ENCODE measurements at places on chromosomes 11 and 22.

- DNase-seq = no peak
These were observed 66.0 kb downstream of the KCNQ1 start for GRCh38 chr11:2510626-2511402.

GRCh38 chr22:39732625-39733024 is 160.9 kb downstream of the ENTHD1 start:
- DNase-seq = no peak

GRCh38 chr22:38941488-38941987 is 15.9 kb upstream of the APOBEC3A start:
- no peak for DNase-seq

DNA sequence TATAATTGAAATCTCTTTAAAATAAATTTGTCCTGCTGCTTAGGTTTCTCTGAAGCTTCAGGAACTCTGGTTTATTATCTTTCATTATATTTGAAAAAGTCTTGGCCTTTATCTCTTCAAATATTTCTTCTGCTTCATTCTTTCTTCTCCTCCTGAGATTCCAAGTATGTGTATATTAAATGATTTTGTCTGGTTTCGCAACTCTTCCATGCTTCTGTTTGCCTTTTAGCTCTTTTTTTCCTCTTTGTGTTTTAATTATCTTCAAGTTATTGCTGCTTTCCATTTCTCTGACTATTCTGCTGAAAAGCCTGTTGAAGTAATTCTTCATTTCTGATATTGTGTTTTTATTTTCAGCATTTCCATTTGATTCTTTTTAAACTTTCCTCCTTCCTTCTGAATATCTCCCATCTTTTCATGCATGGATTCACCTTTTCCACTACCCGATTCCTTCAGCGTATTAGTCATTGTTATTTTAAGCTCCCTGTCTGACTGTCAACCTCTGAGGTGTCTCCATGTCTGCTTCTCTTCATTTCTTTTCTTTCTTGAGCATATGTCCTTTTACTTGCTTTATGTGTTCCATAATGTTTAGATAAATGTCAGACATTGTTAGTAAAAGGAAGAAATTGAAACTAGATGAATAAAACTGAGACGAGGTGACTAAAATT is 46.6 kb upstream of the CTSC start:
- DNase-seq = no peak

DNA sequence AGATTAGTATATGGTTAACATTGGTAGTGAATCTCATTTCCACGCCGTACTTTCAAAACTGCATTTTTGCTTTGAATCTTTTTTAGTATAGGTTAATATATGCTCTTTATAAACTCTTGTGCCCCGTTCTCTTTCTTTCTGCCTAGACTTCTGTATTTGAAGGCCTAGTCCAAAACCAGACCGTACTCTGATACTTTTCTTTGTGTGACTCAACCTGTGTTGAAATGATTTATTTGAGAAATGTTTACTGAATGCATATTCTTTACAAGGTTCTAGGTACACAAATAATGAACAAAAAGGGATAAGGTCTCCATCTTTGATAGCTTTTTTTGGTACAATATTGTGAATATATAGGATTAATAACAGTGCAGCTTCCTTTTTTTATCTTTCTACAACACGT is 68.3 kb downstream of the HIPK3 start:
- no peak for DNase-seq

GRCh38 chr11:126628790-126629621 is 273.5 kb downstream of the ST3GAL4 start:
- no peak for DNase-seq

GRCh38 chr11:15493066-15493465 is 378.3 kb downstream of the INSC start:
- no peak for DNase-seq

DNA sequence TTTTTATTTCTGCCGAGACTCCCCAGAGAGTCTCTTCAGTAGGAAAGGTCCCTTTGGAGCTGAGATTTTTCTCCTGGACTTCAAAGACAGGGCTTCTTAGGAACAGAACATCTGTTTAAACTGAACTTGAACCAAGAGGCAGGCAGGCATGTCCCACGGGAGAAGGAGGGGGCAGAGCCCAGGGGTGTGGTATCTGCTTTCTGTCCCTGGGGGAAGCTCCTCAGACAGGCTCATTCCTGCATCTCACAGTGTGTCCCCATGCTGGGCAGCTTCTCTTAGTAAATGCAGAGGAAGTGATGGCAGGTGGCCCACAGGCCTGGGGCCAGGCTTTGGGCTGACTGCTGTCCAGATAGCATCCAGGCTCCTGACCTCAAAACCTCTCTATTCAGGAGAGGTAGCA is 47.3 kb downstream of the TSPAN18 start:
- DNase-seq = peak; percentile 77

DNA sequence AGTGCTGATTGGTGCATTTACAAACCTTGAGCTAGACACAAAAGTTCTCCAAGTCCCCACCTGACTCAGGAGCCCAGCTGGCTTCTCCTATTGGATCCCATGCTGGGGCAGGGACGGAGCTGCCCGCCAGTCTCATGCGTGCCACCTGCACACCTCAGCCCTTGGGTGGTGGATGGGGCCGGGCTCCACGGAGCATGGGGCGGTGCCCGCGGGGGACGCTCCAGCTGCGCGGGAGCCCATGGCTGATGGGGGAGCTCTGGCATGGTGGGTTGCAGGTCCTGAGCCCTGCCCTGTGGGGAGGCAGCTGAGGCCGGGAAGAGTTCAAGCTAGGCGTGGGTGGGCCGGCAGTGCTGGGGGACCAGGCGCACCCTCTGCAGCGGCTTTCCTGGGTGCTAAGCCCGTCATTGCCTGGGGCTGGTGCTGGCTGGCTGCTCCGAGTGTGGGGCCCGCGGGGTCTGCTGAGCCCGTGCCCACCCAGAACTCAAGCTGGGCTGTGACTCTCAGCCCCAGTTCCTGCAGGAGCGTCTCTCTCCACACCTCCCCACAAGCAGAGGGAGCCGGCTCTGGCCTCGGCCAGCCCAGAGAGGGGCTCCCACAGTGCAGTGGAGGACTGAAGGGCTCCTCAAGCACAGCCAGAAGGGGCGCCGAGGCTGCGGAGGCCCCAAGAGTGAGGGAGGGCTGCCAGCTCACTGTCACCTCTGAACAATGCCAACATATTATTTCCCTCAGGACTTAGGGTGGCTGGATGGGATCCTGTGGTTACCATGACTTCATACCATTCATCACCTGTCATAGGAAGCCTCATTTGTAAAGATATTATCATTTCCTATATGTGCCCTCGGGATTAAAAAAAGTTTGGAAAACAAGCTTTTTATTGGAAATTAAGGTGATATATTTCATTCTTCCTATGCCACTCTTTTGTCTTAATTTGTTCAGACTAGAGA is 688.7 kb downstream of the ETS1 start:
- no peak for DNase-seq

DNA sequence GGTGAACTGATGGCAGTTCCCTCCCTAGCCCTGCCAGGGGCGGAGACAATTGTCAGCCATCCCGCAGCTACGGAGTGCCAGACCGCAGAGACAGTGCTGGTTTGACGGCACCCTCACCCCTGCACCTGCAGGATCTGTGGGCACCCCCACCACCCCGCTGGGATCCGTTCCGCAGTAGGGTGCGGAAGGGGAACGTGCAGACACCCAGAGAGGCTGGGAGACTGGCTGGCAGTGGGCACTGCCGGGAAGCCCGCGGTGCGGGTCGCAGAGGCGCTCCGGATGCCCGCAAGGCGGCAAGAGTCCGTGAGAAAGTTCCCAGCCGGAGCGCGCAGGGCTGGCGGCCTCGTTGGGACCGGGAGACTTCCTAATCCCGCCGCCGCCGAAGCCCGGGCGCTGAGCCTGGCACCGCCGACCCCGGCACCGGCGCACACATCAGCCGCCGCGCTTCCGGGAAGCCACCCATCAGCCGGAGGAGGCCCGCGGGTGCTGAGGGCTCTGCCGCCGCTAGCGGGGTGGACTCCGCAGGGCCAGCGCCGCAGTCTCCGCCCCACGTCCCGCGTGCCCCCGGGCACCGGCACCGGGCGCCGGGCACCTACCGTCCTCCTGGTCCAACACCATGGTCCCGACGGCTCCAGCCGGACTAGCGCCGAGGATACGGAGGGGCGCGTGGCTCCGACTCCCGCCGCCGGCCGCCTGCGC is 4.3 kb upstream of the LMO1 start:
- DNase-seq = no peak

- DNase-seq = no peak
These were observed 5.3 kb downstream of the ATF4 start for GRCh38 chr22:39525658-39525975.

DNA sequence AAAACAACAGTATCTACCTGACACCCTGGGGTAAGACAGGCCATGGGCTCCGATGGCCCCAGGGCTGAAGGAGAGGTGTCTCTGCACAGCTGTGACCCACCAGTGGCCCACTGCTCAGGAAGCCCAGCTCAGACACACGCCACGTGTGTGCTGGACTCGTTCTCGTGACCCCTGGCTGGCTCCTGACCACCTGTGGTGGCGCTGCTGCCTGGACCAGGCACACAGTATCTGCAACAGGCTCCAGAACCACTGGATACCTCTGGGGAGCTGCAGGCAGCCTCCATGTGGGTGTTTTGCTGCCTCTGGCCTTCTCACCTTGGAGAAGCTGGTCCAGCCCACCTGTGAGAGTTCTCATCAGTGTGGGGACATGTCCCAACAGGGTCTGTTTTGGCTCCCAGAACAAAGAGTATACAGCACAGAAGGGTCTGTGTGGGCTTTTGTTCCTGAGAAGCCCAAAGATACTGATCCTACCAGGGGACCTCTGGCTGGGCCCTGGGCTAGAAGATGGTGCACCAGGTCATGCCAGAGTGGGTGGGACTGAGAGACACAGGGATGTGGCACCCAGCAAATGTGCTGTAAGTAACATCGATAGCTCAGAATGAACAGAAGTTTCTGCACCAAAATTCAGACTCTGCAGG is 21.7 kb upstream of the SERPIND1 start:
- no peak for DNase-seq

DNA sequence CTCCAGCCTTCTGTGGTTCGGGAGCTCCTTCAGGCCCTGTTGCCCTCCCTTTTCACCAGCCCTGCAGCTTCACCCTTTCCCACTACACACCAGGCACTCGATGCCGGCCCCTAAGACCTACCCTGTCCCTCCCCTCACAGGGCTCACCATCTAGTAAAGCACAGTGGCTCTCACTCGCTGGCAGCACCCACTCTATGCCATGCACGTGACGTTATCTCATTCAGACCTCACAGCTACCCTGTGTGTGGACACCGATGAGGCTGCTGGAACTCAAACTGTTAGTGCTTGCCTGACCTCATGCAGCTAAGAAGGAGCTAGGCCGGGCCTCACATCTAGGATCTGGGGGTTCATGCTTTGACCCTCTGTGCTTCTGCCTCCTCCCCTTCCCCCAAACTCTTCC is 45.5 kb downstream of the SCN3B start:
- DNase-seq = no peak

- DNase-seq = no peak
These were observed 47.3 kb downstream of the PPP2R1B start for GRCh38 chr11:111718859-111719258.

DNA sequence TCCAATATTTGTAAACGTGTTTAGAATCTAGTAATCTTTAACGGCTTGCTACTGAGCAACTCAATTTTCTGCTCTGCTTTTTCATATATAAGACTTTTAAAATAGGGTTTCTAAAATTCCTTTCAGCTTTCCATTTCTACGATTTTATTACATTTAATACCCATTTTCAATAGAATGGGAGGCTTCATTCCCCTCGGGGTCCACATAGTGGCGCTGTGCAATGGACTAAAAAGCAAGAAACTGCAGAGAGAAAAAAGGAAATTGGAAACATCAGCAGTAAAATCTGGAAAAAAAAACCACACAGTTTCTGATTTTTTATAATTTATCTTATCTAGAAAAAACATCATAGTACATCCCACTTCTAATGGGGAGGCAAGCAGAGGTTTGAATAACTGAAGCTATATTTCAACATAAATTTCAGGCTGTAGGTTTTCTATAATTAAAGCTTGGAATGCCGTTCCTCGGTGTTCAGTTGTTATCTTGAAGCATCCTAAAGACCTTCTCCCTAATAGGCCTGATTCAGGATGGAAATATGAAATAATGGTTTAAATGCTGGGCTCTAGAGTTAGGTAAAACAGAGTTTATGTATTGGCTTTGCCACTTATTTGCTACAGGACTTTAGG is 18.7 kb upstream of the JHY start:
- peak; percentile 73 for DNase-seq

- DNase-seq = no peak
These were observed at the start of gene RASGRP2 for GRCh38 chr11:64743591-64744543. RASGRP2 (minus strand) TSS chr11:64744142; CDS start chr11:64742866, 1,276 bp downstream.

- no peak for DNase-seq
These were observed 340.0 kb downstream of the SHANK2 start for GRCh38 chr11:70912226-70912840.

DNA sequence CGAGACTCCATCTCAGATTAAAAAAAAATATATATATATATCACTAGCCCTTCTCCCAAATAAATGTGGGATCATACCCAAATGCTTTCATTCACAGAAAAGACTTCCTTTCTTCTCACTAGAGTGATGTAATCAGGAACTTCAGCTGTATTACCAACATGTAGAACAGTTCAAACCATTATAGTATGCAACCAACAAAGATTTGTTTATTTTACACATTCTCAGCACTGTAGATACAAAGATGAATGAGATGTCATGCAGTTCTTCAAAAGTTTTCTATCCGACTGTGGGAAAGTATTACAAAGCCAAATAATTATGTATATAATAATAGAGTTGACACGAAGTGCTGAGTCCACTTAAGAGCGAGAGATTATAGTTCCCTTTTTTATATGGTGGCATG is 22.2 kb upstream of the ZNF143 start:
- no peak for DNase-seq

GRCh38 chr11:8832571-8833260 is 78.3 kb upstream of the AKIP1 start:
- DNase-seq = peak; percentile 83

DNA sequence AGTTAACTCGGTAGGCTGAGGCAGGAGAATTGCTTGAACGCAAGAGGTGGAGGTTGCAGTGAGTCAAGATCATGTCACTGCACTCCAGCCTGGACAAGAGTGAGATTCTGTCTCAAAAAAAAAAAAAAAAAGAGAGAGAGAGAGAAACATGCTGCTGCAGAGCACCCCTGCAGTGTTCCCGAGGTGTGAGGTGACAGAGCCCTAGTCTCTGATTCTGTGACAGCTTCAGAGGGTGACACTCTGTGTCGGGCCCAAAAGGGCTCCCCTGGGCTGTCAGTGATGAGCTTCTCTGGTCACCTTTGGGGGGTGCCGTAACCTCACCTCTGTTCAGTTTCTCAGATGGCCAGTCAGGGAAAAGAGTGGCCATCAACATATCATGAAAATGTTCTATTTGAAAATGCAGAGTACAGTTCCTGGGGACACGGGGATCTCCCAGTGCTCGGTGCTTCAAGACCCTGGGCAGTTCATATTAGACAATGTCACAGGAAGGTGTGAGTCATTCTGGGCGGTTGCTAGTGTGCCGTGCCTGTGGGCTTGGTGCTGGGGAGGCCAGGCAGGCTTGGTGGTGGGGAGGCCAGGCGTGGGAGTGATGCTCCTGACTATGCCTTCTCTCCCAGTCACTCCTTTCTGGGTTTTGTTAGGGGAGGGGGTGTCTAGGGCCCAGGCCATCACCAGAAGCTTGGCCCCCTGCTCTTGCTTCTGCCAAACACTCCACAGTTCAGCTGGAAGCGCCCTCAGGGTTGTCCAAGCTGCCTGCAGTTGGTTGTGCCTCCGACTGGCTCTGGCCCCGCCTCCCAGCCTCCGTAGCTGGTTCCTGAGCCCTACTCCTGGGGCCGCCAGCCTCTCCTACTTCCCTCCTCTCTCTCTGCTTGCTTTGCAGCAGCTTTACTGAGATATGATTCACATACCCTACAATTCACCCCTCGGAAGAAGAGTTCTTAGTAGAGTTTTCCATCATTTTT is 52.5 kb upstream of the CLDN5 start:
- DNase-seq = no peak
